GM13977 (cell line): ENCODE measurements at places on chromosomes 6 and 20.

GRCh38 chr20:19835533-19836222 is 77.6 kb downstream of the RIN2 start:
- no peak for DNase-seq

DNA sequence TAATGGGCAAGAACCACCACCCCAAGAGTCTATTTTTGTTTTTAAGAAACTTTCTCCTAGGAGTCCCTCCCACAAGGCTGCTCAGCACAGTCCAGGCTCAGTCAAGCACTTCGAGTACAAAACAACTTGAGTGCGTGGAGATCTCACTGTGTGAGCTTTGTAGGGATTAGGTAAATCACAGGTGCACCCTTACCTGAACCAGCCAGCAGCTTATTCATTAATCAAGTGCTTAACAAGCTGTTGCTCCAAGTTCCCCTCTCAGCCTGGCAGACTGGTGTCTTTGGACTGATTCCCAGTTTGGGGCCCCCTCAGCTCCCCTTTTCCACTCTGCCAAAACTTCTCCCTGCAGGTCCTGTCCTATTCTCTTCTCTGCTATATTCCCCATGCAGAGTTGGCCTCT is 133.1 kb downstream of the LY86 start:
- DNase-seq: no peak

DNA sequence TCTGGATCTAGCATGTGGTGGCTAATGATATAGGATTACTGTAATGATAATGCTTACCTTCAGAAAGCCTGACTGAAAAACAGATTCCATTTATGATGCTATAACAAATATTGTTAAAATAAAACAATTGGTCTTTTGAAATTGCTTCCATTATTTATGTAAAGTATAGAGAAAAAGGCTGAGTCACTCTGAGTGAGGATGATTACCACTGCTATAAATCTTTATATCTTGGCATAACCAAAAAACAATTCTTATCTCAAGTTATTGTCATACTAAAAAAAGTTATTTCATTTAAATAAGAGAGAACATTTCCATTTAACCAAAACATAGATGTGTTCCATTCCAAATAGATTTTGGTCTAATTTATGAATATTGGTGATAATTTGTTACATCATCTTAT is 53.0 kb upstream of the DST start:
- DNase-seq: no peak

DNA sequence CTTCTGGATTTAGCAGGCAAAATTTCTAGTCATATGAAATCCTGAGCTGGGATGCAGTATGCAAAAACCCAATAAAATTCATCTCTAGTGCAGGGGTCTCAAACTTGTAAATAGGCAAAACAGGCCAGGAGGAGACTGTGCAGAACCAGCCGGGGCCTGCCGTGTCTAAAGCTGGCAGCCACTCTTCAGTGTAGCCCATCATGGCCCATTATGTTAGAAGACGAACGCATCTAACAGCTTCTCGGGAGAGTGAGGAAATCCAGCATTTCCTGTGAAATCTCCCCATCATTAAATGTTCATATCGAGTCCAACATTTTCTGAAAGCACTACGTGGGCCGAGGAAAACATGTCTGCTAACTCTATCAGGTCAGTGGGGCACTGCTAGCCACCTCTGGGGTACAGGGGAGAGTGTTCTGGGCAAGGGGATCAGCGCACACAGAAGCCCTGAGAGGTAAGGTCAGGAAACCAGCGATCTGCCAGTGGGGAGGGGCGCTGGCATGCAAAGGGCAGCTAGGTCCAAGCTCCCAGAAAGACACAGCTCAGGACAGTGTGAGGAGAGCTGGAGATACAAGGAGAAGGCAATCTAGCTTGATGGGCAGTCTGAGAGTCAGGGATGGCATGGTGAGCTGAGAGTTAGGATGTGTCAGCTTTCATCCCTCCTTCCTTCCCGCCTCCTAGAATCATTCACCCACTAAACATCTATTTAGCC is 144.2 kb downstream of the PREX1 start:
- no peak for DNase-seq

GRCh38 chr6:96563853-96564252 is 925 bp downstream of the FHL5 start:
- no peak for DNase-seq

DNA sequence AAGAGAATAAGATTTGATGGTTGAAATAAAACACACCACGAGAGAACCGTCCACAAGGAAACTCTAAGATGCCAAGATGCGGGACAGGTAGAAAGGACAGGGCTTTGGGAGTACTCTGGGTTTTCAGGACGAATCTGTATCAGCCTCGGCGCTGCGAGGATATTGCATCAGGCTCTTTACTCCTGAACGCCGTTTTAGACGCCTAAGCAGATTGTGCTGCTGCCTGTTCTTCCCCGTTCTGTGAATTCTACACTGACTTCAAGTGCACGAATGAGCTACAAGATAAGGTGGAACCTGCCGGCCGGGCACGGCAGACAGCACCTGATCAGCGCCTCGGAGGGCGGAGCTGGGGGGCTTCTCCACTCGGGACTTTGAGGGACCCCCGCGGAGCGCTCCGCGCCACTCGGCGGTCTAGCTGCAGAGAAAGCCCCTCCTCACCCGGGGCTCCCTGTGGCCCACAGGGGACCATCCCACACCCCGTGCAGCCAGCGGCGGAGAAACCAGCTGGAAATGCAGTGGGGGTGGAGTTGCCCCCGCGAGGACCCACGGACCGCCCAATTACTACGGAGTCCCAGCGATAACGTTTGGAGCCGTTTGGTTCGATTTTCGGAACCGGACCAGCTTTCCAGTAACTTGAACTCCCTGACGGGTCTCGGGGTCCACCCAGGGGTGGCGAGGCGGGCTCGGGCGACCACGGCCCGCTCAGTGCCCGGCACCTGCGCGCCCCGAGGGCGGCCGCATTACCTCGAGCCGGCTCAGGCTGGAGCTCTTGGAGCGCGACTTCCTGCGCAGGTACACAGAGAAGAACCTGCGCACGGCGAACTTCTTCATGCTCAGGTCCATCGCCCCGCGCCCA is 646 bp downstream of the RPS6KA2 start:
- peak; percentile 28 for DNase-seq

DNA sequence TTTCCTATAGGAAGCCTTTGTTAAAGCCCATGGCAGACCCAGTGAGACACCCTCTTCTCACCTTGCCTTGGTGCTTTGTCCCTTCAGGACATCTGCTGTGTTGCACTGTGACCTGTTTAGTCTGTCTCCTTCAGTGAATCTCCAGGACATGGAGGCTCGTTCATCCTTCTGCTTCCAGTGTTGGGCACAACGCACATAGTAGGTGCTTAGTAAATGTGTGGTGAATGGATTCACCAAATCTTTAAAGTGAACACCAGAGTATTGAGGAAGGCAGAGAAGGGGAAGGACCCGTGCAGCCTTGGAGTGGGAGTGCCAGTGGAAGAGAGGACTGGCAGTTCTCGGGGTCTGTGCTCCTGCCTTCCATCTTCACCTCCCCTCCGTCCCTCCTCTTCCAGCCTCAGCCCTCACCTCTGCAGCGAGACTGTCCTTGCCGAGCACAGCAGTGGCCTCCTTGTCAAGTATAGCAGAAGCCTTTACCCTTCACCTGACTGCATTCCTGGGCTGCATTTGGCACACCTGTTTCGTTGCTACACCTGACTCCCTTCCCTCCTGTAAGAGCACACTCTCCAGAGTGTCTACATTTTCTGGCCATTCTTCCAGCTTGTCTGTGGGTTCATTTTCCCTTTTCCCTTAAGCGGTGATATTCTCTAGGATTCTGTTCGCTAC is 49.2 kb downstream of the ARID1B start:
- no peak for DNase-seq

GRCh38 chr6:41921712-41921998 is 356 bp downstream of the BYSL start:
- DNase-seq: no peak

- no peak for DNase-seq
Measured at GRCh38 chr20:47998736-47999135, 213.5 kb upstream of the SULF2 start.
